ENCODE measurements at places on chromosomes 5 and 9. TPM values are rescaled to one million over a fixed set of nuclear protein-coding genes. Genes with fewer than 3 reads are reported as not detected.

TRIP13 gene
- total RNA-seq, result 0.65 TPM

GADD45G gene
- total RNA-seq, result 136 TPM

SLC6A3 gene
- 0.06 TPM for total RNA-seq

FBXO38 gene
- 46.5 TPM for total RNA-seq

SOX30 gene
- not detected for total RNA-seq

PPP1R2B gene
- not detected for total RNA-seq

CCDC171 gene
- total RNA-seq, result 1.7 TPM

QRFP gene
- total RNA-seq, result not detected

CDX1 gene
- total RNA-seq, result not detected

POLE3 gene
- 42.6 TPM for total RNA-seq

BAG1 gene
- total RNA-seq, result 113 TPM

DNA sequence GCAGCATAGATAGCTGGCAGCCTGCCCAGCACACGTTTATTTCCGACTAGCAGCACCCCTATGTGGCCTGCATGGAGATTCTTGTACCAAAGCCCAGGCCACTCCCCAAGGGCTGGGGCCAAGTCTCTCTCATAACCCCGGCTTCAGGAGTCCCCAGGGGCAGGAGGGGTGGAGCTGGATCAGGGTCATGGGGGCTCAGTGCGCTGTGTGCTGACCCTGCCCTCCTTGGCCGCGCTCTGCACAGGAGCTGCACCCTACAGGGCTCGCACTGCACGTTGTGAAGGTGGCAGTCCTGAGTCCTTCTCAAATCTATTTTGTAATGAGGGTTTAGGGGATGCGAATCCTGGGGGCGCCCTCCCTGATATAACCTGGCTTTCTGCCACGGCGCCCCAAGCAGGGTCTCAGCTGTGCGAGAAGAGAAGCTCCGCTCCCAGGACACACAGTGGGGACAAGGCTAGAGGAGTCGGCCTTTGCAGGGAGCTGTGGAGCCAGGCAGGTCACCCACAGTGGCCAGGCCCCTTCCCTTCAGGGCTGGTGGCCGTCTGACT lies 28.6 kb downstream of the NKD2 start:
- DNase-seq, result no peak

- no peak for DNase-seq
Observed at GRCh38 chr5:29889051-29889450, 1304.4 kb upstream of the CDH6 start.

- DNase-seq, result no peak
Observed at GRCh38 chr5:109350537-109351270, 59.1 kb downstream of the PJA2 start.

DNA sequence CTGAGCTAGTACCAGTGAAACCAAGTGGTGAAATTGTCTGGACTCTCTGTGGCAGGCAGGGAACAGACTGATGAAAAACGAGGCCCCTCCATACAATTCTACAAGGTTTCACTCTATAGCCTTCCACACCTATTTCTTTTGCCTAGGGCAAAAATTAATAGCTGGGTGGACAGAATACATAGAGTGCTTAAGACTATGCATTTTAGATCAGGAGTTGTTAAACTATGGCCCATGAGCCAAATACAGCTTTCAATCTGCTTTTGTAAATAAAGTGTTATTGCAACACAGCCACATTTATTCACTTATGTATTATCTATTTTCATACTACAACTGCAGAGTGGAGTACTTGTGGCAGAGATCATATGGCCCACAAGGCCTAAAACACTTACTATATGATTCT lies 45.2 kb downstream of the SH3TC2 start:
- DNase-seq, result no peak

DNA sequence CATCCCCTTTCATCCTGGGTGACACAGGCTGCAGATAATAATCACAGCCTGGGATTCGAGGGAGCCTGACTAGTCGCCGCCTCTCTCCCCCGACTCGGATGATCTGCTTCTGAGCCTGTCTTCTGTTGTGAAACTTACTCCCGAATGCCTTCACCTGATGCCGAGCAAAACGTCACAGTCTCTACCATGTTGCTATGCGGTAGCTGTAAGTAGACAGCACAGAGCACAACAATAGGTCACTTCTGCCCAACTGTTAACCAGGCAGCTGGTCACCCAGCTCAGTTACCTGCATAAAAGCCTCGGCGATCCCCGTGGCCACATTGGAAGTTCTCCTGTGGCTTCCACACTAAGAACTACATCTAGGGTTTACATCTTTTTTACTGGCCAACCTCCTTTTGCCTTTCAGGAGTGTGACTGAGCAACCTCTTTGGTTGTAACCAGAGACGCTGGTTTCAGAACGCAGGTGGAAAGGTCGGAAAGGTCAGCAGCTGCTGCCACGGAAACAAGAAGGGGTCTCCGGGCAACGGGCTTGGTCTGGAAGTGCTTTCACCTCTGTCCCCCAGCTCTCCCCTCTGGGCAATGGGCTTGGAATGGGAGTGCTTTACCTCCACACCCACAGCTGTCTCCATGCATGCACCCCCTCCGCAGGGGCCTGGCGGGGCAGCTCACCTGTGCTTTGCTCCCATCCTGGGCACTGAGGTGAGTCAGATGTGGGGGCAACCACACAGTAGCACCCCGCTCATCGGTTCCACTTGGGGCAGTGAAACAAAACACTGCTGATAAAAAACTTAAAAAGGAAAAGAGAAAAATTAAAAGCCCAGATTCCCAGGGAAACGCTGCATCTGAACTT lies 7.6 kb upstream of the PPP1R26 start:
- no peak for DNase-seq

DNA sequence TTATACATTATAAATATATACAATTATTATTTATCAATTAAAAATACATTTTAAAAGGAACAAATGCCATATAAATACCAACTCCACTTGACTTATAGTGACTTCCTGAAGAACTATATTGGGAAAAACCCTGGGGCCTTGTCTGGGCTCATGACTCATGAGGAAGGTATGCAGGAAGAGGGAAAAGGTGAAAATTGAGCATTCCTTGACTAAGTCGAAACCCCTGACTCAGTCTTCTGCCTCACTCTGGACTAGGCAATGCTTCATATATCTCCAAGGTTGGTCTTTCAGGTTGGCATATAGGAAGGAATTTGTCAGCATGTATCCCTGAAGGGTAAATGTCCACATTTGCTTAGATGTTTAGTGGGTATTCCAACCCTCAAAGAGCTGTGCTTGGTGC lies 78.5 kb downstream of the SH3TC2 start:
- no peak for DNase-seq

DNA sequence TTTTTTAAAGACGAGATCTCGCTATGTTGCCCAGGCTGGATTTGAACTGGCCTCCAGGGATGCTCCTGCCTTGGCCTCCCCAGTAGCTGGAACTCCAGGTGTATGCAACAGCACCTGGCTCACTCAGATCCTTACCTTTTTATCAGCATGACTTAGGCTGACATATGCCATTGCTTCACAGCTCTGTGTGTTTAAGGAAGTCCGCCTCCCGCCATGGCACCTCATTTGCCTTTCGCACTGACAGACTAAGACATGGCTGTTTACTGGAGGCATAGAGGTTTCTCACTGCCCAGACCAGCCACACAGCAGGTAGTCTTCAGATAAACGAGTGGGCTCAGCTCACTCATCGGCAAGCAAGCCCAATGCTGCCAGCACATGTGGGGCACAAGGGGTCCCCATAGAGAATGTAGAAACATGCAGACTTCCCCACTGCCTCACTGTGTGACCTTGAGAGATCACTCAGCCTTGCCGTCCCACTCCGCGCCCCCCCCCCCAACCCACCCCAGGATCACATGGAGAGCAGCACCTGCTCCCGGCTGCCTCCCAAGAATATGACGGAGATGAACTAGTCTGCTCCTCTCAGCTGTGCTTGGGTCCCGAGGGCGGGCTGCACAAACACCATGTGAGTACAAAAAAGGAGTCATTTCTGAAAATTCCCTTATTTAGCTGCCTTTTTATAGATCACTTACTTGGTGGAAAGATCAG lies 62.8 kb downstream of the DCP2 start:
- peak; percentile 78 for DNase-seq

- no peak for DNase-seq
Observed at GRCh38 chr9:13994240-13994639, 319.7 kb downstream of the NFIB start.

- no peak for DNase-seq
Observed at GRCh38 chr5:39547553-39548154, 122.9 kb upstream of the DAB2 start.

- peak; percentile 85 for DNase-seq
Observed at GRCh38 chr9:35000535-35001284, 11.2 kb downstream of the DNAJB5 start.

- no peak for DNase-seq
Observed at GRCh38 chr9:38094165-38094564, 25.1 kb upstream of the SHB start.

- no peak for DNase-seq
Observed at GRCh38 chr5:11311272-11311671, 550.2 kb upstream of the DAP start.

DNA sequence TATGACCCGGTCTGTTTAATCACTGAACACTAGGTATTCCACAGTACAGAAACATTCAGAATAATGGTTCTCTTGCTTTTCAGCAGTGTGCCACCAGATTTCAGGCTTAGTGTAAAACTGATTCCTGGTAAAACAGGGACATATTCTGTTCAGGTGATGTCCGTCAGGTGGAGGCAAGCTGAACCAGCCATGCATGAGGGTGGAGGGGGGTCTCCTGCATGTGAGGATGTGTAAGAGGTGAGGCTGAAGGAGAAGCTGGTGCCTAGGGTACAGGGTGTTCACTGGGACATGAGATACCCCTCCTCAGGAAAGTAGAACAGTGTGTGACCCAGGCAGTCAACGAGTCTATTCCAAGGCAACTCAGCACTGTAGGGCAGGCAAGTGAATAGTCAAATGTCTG lies 563.9 kb downstream of the BNC2 start:
- DNase-seq, result no peak

DNA sequence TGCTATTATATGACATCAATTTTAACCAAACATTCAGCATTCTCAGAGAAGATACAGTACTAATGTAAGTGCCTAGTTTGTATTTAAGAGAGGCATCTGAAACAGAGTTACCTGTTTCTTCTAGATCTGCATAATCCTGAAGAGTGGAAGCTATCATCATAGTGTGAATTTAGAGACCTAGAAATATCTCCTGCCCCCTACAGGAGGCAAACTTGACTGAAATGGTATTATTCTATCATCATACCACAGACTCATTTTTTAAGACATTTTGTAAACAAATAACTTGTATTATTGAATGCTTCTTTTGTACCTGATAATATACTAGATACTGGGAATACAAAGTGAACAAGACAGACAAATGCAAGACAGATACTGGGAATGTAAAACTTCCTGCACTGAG lies 216.8 kb upstream of the RPS23 start:
- DNase-seq, result no peak

All from esophagus muscularis mucosa (tissue), 4 donors.